ENCODE measurements at places on chromosomes 16 and 17.

- no peak for DNase-seq
Observed at GRCh38 chr16:57260294-57260929, 15.4 kb downstream of the ARL2BP start.

DNA sequence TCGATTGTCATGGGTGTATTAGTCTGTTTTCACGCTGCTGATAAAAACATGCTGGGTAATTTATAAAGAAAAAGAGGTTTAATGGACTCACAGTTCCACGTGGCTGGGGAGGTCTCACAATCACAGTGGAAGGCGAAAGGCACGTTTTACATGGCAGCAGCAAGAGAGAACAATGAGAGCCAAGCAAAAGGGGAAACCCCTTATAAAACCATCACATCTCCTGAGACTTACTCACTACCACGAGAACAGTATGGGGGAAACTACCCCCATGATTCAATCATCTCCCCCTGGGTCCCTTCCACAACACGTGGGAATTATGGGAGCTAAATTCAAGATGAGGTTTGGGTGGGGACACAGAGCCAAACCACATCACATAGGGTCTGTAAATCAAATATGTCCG, 167.4 kb upstream of the XYLT1 start:
- no peak for DNase-seq

GRCh38 chr17:27635275-27635823, 4.4 kb downstream of the LGALS9 start:
- peak; percentile 48 for DNase-seq

DNA sequence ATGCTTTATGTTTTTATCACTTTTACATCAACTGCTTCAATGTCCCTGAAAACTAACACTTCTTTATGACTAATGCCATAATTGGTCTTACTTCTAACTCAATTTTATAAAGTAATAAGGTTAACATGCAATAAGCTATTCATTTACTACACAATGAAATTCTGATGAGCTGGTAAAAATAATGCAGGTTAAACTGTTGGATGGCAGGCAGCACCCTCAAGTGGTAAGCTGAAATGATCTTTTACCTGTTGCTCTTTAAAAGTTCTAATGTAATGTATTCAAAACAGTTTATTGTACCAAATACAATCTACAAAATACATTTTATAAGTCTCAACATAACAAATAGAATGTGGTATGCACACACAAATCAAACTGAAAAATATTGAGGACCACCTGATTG, 1280.3 kb downstream of the CDH8 start:
- DNase-seq = no peak

- DNase-seq = no peak
Observed at GRCh38 chr16:19499006-19499405, 22.9 kb downstream of the GDE1 start.

DNA sequence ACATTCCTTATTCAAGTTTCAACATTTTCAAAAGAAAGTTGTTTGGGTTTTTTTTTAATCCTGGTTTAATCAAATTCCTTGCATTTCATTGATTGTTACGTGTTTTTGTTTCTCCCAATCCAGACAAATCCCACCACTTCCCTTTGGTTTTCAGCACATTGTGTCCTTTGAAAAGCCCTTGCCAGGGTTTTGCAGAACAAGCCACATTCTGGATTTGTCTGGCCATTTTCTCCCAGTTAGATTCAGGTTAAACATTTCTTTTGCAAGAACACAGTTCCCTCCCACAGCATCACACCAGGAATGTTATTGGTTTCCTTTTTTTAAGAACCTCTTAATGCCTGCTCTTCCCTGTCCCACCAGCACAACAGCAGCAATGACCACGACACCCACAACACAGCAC, 278.0 kb upstream of the SALL1 start:
- DNase-seq = no peak

DNA sequence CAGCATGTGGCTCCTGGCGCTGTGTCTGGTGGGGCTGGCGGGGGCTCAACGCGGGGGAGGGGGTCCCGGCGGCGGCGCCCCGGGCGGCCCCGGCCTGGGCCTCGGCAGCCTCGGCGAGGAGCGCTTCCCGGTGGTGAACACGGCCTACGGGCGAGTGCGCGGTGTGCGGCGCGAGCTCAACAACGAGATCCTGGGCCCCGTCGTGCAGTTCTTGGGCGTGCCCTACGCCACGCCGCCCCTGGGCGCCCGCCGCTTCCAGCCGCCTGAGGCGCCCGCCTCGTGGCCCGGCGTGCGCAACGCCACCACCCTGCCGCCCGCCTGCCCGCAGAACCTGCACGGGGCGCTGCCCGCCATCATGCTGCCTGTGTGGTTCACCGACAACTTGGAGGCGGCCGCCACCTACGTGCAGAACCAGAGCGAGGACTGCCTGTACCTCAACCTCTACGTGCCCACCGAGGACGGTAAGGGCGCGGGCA, 645 bp downstream of the NLGN2 start:
- DNase-seq = peak; percentile 48

DNA sequence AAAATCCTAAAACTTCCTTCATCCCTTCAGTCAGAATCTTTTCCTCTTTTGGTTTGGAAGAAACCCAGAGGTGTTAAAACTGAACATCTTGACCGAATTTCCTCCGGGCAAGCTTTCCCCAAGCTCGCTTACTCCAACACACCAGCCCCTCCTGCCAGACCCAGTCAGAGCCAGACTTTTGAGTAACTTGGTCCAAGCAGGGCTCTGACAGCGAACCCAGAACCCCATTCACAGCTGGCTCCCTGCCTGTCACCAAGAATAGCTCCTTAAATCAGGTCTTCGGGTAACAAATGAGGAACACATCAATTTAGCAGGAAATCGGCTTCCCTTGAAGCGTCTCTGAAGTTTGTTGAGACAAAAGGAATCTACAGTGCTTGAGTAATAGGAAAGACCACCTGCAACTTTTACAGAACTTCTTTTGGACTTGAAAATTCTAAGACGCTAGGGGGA, 27.3 kb downstream of the GAS7 start:
- no peak for DNase-seq

DNA sequence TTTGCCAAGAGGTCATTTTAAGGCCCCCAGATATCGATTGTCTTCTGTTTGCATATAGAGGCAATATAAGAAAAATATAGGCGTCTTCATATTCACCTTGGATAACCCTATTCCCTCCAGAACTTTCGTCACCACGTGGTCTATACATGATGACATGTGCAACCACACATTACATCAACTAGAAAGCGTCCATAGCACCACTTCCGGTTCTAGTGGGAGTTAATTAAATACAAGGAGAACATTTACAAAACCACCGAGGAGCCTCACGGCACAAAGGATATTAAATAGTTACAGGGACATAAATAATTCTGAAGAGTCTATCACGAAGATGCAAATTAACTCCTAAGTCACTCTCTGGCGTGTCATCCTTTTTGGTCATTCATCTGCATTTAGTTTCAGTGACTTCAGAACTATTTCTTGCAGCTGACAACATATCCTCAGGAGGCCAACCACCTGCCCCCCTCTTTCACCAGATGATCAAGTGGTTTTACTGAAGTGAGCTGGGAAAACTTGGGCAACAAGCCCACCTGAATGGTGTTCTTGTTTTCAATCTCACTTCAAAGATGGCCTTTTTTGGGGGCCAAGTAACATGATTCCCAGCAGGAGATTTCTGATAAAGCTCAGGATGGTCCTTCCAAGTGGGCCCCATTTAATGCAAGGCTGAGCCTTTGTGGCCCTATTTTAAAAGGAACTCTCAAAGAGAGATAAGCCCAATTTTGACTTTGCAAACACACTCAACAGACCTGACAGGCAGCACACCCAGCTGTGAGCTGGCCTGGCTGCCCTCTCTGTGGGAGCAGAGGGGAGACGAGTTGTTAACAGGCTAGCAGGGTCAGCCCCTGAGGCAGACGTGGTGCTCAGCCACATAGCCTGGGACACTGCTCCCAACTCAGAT, 15.3 kb downstream of the CMTM3 start:
- no peak for DNase-seq

- DNase-seq = no peak
Observed at GRCh38 chr17:38654411-38655398, 20.1 kb downstream of the EPOP start.

DNA sequence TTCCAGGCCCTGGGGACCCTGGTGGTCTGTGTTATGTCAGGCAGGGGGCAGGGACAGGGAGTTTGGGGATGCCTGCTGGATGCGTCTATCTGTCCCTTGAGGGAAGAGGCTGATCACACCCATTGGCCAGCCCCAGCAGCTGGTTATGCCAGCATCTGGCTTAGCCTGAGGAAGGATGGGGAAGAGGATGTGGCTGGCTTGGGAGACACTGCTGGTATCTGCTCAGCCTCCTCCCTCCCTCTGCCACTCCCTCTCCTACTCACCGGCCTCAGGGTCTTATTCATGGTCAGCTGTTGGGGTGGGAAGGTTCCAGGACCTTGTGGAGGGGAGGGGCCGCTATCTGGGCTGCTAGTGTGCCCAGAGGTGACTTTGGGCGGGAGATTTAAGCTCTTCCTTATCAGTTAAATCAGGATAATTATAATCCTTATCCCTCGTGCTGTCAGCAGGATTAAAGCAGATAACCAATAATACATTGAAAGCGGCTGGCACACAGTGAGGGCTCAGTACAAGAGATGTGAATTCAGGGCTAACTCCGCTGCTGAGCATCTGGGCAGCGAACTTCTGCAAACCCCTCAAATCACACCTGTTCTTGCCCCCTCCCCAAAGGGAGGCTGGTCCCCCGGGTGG, 36.0 kb upstream of the MLKL start:
- DNase-seq = no peak

GRCh38 chr16:85369741-85370528, 243.2 kb upstream of the GSE1 start:
- DNase-seq = peak; percentile 18

DNA sequence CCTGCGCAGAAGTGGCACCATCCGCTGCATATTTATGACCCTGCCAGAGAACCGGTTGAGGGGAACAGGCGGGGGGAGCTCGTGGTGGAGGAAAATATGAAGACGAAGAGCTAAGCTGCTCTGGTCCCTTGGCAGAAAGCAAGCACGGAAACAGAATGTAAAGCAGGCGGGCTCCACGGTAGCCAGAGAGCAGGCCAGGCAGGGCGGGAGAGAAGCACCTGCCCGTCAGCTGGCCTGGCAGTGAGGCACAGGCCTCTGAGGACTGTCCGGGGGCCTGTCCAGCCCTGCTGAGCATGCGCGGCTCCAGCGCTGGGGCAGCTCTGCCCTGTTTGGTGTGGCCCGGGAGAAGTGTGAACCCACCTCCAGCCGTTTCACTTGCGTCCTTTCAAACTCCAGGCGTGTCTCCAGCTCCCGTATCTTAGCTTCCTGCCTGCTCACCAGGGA, 46.7 kb downstream of the PIPOX start:
- no peak for DNase-seq

GRCh38 chr16:82464187-82464586, 162.6 kb upstream of the CDH13 start:
- DNase-seq = no peak

DNA sequence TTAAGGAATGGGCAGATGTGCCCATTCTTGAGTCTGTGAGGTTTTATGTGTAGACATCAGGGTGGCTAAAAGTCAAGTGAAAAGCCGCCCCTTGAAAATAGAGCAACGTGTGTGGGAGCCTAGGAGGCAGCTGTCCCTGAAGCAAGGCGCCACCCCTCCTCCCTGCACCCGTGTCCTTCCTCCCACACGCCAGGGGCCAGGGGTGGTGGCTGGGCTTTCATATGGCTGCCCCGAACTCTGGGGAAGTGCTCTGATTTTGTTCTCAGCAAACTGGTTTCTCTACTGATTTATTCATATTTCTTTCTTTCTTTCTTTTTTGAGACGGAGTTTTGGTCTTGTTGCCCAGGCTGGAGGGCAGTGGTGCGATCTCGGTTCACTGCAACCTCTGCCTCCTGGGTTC, 4.7 kb downstream of the ZNF750 start:
- DNase-seq = no peak

- DNase-seq = peak; percentile 54
Observed at GRCh38 chr17:74478420-74479100, 12.1 kb downstream of the CD300A start.

GRCh38 chr17:60086818-60087591, 8.3 kb upstream of the HEATR6 start:
- DNase-seq = no peak

Measured in CD4-positive, alpha-beta T cell treated with Interferon gamma for 1 hour (primary cell).